PC-3 (cell line): ENCODE measurements at places on chromosomes 3 and 15.

- no peak for DNase-seq
Measured at GRCh38 chr3:107796791-107797190, 274.0 kb downstream of the BBX start.

- no peak for DNase-seq
Measured at GRCh38 chr3:9101286-9101685, 138.0 kb upstream of the RAD18 start.

- DNase-seq = no peak
Measured at GRCh38 chr3:16332904-16333426, 68.0 kb downstream of the OXNAD1 start.

DNA sequence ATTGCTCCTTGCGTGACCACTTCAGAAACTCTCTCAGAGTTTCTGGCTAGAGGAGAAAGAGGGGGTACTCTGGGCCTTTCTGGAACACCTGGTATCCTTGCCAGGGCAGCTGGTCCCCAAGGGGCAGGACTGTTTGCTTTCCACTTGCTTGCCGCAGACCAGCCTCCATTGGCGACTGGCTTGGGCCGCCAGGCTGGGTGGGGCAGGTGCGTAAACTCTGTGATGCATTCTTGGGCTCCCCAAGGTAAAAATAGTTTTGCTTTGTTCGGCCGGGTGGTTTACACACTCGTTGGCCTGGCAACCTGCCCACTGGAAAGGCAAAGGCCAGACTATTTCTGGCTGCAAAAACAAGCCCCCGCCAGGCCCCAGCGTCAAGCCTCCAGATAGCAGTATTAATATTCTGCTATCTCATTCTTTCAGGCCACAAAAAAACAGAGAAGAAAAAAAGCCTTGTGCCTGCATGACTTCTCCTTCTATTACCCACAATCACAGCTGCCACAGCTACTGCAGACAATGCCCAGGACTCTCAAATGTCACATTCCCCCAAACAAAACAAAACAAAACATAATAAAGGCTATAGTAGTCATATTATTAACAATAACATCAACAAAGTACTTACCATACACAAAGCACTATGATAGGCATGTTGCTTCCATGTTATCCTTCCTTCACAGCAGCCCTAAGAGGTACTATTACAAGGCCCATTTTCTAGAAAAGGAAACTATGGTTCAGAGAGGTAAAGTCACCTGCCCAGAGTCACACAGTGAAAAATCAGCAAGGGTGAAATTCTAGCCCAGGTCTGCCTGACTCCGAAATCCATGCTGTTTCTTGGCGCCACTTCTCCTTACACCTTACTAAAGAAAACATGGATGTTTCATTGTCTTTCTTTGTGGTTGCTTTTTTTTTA is 14.0 kb upstream of the SSUH2 start:
- peak; percentile 75 for DNase-seq

- no peak for DNase-seq
Measured at GRCh38 chr3:158084651-158085050, 21.6 kb downstream of the SHOX2 start.
